ENCODE measurements at places on chromosomes 7 and 10. TPM values are rescaled to one million over a fixed set of nuclear protein-coding genes. Genes with fewer than 3 reads are reported as not detected.

- H3K4me3 ChIP-seq, result no peak overlapping the region
- no peak for DNase-seq
- no peaks in the 10 kb centered on the region for H3K27me3 ChIP-seq
- H3K4me1 ChIP-seq, result no peaks in the 10 kb centered on the region
- no peak overlapping the region for H3K27ac ChIP-seq
These were observed 72.4 kb upstream of the EBF3 start for GRCh38 chr10:130036296-130037065.

DNA sequence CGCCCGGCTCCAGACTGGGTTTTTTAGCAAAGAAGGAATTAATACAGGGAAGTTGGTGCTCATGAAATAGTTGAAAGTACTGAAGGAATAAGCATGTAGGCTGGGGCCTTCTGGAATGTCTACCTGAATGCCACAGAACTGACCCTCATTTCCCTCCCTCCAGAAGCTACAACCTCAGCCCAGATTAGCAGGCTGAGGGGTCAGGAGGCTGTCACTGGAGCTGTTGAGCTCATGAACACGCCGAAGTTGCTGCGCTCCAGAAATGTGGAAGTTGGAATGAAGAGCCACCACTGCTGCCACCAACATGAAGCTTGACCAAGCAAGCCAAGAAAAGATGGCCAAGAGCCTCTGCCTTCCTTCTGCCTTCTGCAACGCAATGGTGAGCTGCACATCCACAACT is 52.2 kb upstream of the KMT2E start:
- no peak for DNase-seq
- no peaks in the 10 kb centered on the region for H3K36me3 ChIP-seq
- peaks cover 2% of the 10 kb centered on the region for H3K4me1 ChIP-seq
- peak overlapping the region; percentile 50 for H3K27ac ChIP-seq

DNA sequence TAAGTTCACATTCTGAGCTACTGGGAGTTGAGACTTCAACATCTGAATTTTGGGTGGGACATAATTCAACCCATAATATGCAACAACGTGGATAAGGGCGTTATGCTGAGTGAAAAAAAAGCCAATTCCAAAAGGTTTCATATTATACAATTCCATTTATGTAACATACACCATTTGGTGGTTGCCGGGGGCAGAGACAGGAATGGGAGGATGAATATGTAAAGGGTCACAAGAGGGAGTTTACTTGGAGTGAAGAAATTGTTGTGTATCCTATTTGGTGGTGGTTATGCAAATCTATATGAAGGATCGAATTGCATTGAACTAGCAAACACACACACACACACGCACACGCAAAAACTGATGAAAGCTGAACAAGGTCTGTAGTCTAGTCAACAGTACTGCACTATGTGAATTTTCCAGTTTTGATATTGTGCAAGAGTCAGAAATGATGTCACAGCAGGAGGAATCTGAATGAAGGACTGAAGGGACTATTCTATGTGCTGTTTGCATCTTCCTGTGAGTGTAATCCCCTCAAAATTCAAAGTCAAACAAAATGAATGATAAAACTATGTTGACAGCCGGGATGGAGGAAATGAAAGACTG is 249.2 kb upstream of the HABP2 start:
- H3K27ac ChIP-seq, result no peak overlapping the region
- DNase-seq, result no peak
- no peaks in the 10 kb centered on the region for H3K27me3 ChIP-seq
- H3K36me3 ChIP-seq, result no peaks in the 10 kb centered on the region
- H3K4me3 ChIP-seq, result no peak overlapping the region

DNA sequence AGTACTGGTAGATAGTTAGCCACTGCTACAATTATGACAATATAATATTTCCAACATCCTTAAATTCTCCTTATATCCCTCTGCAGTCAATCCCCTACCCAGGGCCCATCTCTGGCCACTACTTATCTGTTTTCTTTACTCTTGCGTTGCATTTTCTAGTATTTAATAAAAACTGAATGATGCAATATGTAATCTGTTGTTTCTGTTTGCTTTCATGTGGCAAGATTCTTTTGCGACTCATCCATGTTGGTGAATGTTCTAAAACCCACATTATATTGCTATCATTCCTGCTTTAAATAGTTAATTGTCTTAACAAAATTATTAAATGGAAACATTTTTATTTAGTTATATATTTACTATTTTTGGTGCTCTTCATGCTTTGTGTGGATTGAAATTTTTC is 338.5 kb downstream of the MDFIC start:
- no peaks in the 10 kb centered on the region for H3K4me1 ChIP-seq
- no peaks in the 10 kb centered on the region for H3K36me3 ChIP-seq
- no peak overlapping the region for H3K4me3 ChIP-seq
- DNase-seq, result no peak
- no peak overlapping the region for H3K27ac ChIP-seq

- no peak overlapping the region for H3K4me3 ChIP-seq
- DNase-seq, result no peak
- H3K36me3 ChIP-seq, result peaks cover 9% of the 10 kb centered on the region
- no peak overlapping the region for H3K27ac ChIP-seq
- no peaks in the 10 kb centered on the region for H3K4me1 ChIP-seq
These were observed 40.9 kb downstream of the XPNPEP1 start for GRCh38 chr10:109882251-109883057.

DNA sequence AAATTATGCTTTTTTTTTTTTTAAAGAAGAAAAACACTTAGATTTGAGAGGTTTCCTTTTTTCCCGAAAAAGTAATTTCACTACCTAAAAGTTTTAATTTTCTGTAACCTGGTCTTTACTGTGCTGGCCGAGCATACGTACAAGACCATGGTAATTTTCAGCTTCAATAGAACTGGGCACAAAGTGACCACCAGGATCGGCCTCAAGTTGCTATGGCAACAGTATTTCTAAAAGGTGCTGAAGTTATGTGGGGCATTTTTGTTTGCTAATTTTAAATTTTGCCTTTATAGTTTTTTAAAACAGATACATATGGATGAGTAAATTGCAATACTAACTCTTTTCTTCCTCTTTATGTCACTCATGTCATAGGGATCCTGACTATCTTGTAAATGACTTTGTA is 69.4 kb downstream of the FAM204A start:
- no peak for DNase-seq
- H3K4me3 ChIP-seq, result no peak overlapping the region
- no peaks in the 10 kb centered on the region for H3K4me1 ChIP-seq
- H3K27ac ChIP-seq, result no peak overlapping the region
- H3K27me3 ChIP-seq, result no peaks in the 10 kb centered on the region

- H3K27ac ChIP-seq, result no peak overlapping the region
- H3K4me3 ChIP-seq, result no peak overlapping the region
- no peaks in the 10 kb centered on the region for H3K36me3 ChIP-seq
- no peak for DNase-seq
These were observed 75.0 kb downstream of the LHPP start for GRCh38 chr10:124536496-124537050.

- H3K4me3 ChIP-seq, result peak overlapping the region; percentile 58
- H3K36me3 ChIP-seq, result no peaks in the 10 kb centered on the region
- no peaks in the 10 kb centered on the region for H3K4me1 ChIP-seq
These were observed 21.3 kb upstream of the HSPB1 start for GRCh38 chr7:76281006-76281705.

DNA sequence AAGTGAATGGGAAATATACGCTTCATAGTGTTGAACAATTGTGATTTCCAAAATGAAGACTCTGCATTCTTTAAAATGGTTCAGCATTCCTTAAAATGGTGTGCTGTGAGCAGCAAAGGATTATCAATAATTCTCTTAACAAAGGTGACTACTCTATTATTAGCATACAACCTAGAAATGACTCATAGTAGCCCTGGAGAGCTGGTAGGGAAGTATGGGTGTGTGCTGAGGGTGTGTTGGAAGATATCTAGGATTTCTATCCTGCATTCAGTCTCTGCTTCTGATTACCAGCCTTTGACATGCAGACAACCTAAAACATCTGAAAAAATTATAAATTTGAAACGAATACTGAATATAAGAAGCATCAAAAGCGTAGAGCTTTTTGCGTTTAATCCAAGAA is 72.5 kb downstream of the SEMA3D start:
- no peaks in the 10 kb centered on the region for H3K4me1 ChIP-seq
- no peak overlapping the region for H3K27ac ChIP-seq
- no peaks in the 10 kb centered on the region for H3K36me3 ChIP-seq
- no peak for DNase-seq
- H3K27me3 ChIP-seq, result no peaks in the 10 kb centered on the region

DNA sequence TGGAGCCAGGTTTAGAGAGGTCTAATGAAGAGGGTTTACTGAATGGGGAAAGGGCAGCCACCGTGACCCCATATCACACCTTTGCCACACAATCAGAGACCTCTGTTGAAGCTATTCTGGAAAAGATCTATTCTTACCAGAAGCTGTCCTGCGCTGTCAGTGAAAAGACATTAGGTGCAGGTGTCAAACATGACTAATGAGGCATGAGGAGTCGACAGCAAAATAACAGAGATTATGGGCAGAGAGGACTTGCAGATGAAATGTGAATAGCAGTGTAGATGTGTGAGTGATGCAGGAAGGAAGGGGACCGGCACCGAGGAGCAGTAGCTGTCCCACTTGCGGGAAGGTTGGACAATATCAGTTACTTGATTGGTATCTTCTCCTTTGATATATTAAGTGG is 627.7 kb upstream of the GALNT17 start:
- no peak overlapping the region for H3K27ac ChIP-seq
- no peak overlapping the region for H3K4me3 ChIP-seq
- H3K36me3 ChIP-seq, result no peaks in the 10 kb centered on the region
- H3K27me3 ChIP-seq, result no peaks in the 10 kb centered on the region
- H3K4me1 ChIP-seq, result no peaks in the 10 kb centered on the region
- no peak for DNase-seq

GRCh38 chr10:48890888-48891850 is 48.5 kb downstream of the LRRC18 start:
- no peak for DNase-seq
- no peaks in the 10 kb centered on the region for H3K27me3 ChIP-seq
- no peaks in the 10 kb centered on the region for H3K4me1 ChIP-seq
- no peak overlapping the region for H3K4me3 ChIP-seq
- H3K27ac ChIP-seq, result no peak overlapping the region

- no peak overlapping the region for H3K4me3 ChIP-seq
- no peak overlapping the region for H3K27ac ChIP-seq
- no peak for DNase-seq
These were observed 5.5 kb upstream of the PRRT4 start for GRCh38 chr7:128366986-128367385.

DNA sequence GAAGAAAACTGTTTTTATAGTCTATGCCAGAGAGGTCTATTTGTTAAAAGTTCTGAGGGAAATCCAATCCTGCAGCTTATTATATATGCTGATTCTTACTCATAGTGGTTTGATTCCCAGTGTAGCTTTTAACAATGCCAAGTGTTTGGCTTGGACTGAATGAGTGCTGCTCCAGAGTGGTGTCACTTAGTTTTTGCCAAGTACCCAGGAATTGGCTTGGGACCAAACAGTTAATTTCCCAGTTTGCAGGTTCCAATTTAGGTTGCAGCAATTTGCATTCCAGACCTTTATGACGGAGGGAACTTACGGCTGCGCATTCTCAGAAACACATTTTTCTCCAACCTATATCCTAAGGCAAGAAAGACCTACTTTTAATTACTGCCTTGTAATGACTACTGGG is 32.4 kb downstream of the NSUN6 start:
- no peaks in the 10 kb centered on the region for H3K36me3 ChIP-seq
- H3K4me1 ChIP-seq, result no peaks in the 10 kb centered on the region
- no peaks in the 10 kb centered on the region for H3K27me3 ChIP-seq

DNA sequence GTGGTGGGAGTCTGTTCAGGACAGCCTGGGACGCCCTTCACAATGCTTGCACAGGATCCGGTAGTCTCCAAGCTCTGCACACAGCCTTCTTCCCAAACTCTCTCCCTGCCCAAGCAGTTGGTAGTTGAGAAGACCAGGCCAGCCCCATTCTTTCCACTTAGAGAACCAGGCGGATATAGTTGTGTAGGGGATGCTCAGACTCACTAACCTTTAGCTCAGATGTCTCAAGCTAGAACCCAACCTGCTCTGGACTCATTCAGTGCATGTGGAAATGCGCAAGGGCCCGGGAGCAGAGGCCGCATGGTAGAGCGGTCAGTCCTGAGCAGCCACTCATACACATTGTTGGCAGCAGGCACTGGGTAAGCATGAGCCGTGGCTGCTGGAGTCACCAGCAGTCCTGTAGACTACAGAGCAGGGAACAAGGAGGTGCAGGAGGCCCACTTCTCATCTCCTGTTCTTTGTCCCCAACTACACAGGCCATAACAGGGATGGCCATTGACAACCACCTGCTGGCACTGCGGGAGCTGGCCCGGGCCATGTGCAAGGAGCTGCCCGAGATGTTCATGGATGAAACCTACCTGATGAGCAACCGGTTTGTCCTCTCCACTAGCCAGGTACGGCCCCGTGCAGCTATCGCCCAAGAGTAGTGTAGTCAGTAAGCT is 17.2 kb upstream of the C10orf53 start:
- H3K4me3 ChIP-seq, result no peak overlapping the region
- H3K4me1 ChIP-seq, result no peaks in the 10 kb centered on the region
- H3K27ac ChIP-seq, result no peak overlapping the region
- no peak for DNase-seq

DNA sequence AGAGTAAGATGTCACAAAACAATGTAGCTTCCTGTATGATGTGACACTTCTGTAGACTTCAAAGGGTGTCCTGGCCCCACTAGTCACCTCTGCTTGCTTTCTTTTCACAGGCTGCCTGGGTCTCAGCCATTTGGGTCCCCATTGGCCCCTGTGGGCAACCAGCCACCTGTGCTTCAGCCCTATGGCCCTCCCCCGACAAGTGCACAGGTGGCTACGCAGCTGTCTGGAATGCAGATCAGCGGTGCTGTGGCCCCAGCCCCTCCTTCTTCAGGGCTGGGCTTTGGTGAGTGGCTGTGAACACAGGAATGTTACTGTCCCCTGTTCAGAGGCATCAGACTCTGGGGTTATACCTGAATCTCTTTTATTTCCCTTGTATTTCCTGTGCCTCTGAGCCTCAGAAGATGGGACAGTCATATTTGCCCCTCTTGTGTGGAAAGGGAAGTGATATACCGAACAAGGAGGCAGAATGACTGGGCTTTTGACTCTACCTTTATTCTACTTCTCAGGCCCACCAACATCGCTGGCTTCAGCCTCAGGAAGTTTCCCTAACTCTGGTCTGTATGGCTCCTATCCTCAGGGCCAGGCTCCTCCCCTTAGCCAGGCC is 15.4 kb downstream of the SEC24C start:
- no peak for DNase-seq
- H3K36me3 ChIP-seq, result peaks cover 22% of the 10 kb centered on the region
- H3K4me1 ChIP-seq, result no peaks in the 10 kb centered on the region
- no peak overlapping the region for H3K4me3 ChIP-seq
- H3K27me3 ChIP-seq, result no peaks in the 10 kb centered on the region

The ZNHIT1 gene
- 54.4 TPM for total RNA-seq

The HOXA5 gene
- 8.0 TPM for total RNA-seq

The UNC5B gene
- 7.9 TPM for total RNA-seq

The ZNF467 gene
- 13.3 TPM for total RNA-seq

The ODAD2 gene
- 0.71 TPM for total RNA-seq

The C7orf33 gene
- total RNA-seq, result not detected

Data from aorta (tissue), 5 donors.